ENCODE measurements at places on chromosomes 1 and 21.
A peak's percentile ranks its signal among the peaks of the same experiment; 100 is the strongest.

- no peak for DNase-seq
These were observed 10.0 kb upstream of the LBR start for GRCh38 chr1:225437710-225438437.

- no peak for DNase-seq
These were observed 180.8 kb downstream of the NPHP4 start for GRCh38 chr1:5811419-5811818.

- DNase-seq, result no peak
These were observed 433 bp downstream of the TMEM200B start for GRCh38 chr1:29123053-29123886.

DNA sequence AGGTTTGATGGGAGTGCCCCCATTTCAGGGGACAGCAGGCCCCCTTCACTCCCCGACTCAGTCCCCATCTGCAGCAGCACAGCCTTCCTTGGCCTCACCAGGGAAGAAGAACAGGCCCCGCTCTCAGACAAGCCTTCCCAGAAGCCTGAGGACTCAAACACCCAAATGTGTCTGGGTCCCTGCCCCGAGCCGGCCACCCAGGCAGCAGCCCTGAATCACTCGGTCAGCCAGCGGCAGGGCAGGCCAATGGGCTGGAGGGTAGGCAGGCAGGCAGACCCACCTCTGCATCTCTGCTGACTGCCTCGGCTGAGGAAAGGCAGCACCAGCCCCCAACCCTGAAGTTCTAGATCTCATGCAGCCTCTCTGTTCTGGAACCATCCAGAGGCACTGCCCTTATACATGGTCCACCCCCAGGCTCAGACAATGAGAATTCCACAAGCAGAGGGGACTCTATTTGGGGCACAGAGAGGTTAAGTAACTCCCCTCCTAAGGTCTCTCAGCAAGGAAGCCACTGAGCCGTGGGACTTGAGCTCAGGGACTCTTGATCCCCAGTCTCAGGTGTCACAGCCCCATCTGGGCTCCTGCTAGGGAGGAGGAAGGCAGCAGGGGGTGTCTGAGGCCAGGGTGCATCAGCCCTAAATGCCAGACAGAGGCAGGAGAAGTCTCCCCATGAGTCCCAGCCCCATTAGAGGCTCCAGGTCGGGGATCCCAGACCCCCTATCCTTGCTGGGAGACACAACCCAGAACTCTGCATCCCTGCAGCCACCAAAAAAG lies 33.2 kb upstream of the RUNX3 start:
- DNase-seq, result no peak

- DNase-seq, result no peak
These were observed 63.7 kb downstream of the HLCS start for GRCh38 chr21:36902793-36903192.

DNA sequence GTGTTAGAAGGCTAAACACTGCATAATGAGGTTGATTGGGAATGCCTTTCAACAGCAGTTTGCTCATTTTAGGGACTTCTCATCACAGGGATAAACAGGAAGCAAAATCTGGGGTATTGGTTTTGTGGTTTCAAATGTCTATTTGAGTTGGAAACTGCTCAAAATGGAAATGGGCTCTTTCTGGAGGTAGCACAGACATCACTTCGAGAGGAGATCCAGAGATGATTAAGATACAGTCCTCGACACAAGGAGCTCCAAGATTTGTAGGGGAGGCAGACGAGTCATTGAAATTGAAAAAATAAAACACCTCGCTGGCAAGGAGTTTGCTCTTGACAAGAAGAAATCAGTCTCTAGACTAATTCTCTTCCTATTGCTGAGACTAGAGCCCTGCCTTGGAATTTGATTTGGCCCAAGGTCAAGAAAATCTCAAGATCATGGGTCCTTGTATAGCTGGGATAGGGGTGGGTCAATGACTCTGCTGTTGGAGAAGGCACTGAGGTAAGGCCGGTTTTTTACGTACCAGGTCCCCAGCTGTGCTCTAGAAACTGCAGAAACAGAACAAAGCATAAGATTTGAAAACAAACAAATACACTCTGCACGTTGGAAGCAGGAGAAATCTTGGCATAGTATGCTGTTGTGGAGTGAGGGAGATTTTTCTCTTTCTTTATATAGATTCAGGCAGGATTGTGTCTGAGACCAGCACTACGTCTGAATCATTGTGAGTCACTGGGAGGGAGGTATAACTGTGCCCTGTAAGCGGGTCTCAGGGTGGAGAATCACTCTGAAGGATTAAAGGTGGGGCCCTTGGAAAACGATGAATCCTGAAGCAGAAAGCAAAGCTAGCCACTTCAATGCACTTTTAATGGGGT lies 17.7 kb upstream of the KLHDC8A start:
- peak; percentile 61 for DNase-seq

- DNase-seq, result no peak
These were observed 70.1 kb downstream of the DNTTIP2 start for GRCh38 chr1:93808871-93809270.

DNA sequence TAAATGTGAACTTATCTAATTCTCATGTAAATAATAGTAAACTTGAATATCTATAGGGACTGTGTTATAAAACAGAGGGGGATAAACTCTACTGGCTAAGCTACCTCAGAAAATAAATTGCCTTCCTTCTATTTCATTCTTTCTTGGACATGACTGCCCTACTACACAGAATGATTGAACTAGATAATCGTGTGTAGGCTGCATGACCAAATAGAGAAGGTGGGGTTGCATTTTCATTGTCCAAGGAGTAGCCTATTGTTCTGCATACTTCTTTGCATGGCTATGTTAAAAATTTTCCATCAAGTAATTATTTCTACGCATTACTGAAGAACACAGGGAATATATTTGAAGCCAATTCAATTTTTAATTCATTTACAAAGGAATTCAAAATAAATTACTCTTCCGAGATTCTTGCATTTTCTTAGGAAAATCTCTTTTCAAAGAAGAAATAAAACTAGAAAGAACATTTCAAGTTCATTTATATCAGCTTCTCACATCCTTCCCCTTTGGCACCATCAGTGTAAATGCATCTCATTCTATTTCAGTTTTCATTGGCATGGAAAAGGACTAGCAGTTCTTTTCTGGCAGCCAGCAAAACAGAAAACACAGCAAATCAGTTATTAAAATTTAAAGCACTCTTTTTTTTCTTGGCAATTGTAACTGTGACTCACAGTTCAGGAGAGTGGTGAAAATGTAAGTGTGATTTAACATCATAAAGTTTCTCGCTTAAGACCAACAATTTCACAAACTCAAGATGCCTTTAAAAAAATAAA lies 714.7 kb downstream of the NCAM2 start:
- peak; percentile 47 for DNase-seq

GRCh38 chr1:44436401-44437106 lies 31.5 kb downstream of the RNF220 start:
- DNase-seq, result no peak

DNA sequence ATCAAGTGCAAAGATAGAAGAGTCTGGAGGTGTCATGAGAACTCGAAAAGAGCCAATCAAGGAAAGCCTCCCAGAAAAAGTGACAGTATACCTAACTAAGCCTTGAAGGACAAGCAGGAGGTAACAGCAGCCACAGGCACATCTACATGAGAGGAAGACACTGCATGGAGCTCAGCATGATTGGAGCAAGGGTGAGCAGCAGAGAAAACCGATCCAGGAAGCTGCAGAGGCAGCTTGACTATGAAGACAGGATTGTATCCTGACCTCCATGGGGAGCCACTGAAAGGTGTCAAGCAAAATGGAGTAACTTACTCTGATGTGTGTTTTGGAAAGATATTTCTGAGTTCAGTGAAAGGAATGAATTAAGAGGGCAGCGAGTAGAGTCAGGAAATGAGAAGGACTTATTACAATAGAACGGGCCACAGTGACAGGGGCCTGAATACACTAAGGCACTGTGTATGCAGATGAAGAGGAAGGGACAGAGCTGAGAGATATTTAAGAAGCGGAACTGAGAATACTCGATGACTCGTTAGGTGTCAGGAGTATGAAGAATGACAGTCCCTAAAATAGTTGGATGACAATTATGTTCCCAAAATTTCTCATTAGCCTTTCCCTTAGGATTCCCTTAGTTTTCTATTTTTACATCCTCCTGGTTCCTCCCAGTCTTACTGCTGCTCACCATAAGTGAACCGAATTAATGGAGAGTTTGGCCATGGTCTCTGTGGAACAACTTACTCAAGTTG lies 139.3 kb upstream of the NFIA start:
- DNase-seq, result no peak

DNA sequence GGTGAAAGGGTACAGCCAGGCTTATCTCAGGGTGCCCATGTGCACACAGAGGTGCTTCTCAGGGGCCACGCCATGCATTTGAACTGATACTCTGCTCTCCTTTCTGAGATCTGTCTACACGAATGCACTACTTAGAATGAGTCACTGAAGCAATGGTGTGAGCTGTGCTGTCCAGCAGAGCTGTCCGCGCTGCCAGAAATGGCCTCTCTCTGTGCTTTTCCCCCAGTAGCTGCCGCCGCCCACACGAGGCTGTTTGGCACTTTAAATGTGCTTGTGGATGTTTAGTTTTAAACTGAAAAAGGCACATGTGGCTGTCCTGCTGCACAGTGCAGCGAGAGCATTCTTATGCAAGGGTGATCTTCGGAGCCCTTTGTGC lies 87.1 kb upstream of the COL6A1 start:
- DNase-seq, result peak; percentile 40

DNA sequence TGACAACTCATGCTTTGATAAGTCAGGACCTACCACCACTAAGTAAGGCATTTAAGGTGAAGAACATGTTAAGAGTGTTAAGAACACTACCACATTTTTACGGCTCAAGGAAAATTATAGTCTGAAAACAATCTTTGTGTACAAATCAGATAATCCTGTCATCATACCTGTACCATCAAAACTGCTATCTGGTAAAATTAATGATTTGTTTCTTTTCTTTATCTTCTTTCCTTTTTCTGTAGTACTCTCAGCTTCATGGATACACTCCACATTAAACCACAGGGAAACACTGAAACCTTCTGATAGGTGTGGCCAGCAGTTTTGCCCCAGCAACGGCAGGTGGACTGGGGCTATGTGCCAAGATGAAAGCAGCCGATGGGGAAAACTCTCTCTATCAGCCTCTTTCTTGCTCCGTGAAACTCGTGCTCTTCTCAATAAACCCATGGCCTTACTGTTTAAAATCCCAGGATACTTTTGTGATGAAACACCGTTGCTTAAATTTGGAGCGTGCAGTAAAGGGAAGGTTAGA lies 75.1 kb downstream of the LYST start:
- DNase-seq, result no peak

- DNase-seq, result peak; percentile 97
These were observed 1561.5 kb downstream of the MRPL39 start for GRCh38 chr21:24045775-24046215.

DNA sequence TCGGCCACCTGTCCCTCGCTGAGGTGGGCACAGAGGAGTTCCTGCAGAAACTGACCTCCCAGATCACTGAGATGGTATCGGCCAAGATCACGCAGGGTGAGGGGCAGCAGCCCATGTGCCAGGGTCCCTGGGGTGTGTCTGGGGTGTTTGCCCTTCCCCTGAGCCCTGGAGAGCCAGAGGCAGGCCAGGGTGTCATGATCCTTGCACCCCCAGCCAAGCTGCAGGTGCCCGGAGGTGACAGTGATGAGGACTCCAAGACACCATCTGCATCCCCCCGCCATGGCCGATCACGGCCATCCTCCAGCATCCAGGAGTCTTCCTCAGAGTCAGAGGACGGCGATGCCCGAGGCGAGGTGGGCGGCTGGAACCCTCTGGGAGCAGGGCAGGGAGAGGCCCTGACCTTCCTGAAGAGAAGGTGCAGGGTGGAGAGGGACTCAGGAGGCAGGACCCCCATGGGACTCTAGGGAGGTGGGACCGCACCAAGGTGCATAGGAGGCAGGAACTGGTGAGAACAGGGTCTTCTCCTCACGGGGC lies 69.5 kb downstream of the TRIM11 start:
- no peak for DNase-seq

DNA sequence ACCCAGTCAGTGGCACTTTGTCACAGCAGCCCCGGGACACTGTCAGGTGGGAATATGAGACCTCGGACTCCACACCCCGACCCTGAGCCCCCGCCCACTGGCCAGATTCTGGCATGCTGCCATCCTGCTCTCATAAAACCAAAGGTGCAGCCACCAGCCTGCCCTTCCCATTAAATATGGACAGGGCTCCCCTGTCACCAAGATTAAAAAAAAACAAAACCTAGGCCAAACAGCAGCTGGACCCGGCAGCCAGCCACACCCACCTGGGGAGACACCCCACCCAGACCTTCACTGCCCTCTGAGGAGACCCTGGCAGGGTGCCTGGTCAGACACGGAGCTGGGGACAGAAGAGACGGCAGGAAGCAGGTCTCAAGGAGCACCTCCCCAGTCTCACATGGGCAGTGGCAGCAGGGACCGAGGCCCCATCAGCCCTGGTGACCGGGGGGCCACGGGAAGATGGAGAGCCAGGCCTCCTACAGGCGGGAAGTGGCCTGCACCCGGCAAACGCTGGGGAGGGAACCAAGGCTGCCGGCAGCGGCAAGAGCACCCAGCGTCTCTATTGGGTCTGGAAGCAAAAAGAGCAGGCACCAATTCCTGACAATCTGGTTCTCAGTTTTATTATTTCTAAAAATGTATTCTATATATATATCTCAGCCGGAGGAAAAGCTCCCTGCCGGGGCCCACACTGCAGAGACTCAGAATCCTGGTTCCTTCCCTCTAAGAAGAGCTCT lies 61.9 kb downstream of the ACOT7 start:
- DNase-seq, result no peak

GRCh38 chr1:26541816-26542711 lies 12.5 kb downstream of the RPS6KA1 start:
- no peak for DNase-seq

DNA sequence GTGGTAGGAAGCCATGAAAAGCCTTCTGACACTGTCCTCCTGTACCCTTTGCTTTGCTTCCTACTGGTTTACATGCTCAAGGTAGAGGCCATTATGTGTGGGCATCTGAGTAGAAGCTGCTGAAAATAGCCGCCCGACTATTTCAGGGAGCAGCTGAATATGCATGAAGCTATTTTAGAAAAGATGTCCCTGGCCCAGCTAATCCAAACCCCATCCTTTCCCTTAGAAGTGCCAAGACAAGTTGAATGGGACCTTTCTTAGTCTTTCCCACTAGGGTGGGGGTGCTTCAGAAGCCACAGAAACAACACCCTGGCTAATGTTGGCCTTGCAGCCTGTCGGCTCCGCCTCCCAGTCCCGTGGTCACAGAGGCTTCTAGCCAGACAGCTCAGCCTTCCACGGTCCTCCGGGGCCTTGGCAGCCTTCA lies 205.1 kb upstream of the EDN2 start:
- no peak for DNase-seq

- no peak for DNase-seq
These were observed 16.8 kb downstream of the YY1AP1 start for GRCh38 chr1:155671750-155672149.

DNA sequence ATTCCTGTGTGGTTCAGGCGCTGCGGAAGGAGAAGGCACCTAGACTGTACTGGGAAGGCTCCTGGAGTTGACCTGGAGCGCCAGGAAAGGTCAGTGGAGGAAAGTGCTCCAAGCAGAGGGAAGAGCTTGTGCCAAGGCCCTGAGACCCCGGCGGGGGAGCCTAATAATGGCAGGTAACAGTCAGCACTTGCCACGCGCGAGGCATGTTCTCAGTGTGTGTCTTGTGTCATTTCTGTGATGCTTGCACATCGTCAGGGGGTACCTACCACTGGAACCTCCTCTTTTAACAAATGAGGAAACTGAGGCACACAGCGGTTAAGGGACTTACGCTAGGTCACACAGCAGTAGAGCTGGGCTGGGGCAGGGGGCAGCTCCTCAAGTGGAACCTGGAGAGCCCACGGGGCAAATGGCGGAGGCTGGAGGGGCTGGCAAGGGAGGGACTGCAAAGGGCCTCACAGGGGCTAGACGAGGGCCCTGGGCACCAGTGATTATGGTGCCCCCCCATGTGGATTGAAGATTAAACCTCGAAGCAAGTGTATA lies 976 bp upstream of the BMP8B start:
- no peak for DNase-seq

All from non-pigmented ciliary epithelial cell (primary cell).